ENCODE measurements at places on chromosomes 2 and 18. TPM values are rescaled to one million over a fixed set of nuclear protein-coding genes. Genes with fewer than 3 reads are reported as not detected.

- no peaks in the 10 kb centered on the region for H3K36me3 ChIP-seq
- H3K27ac ChIP-seq = no peak overlapping the region
- H3K27me3 ChIP-seq = no peaks in the 10 kb centered on the region
- H3K4me3 ChIP-seq = no peak overlapping the region
Observed at GRCh38 chr2:34307636-34308035, 708.5 kb upstream of the FAM98A start.

DNA sequence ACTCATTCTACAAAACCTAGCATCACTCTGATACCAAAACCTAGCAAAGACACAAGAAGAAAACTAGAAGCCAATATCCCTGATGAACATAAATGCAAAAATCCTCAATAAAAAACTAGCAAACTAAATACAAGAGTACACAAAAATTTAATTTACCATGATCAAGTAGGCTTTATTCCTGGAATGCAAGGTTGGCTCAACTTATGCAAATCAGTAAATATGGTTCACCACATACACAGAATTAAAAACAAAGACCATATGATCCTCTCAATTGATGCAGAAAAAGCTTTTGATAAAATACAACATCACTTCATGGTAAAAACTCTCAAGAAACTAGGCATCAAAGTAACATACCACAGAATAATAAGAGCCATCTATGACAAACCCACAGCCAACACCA is 188.3 kb downstream of the ETAA1 start:
- H3K27ac ChIP-seq = no peak overlapping the region
- no peaks in the 10 kb centered on the region for H3K27me3 ChIP-seq
- DNase-seq = no peak
- no peaks in the 10 kb centered on the region for H3K36me3 ChIP-seq
- no peak overlapping the region for H3K4me3 ChIP-seq

- no peaks in the 10 kb centered on the region for H3K27me3 ChIP-seq
- no peaks in the 10 kb centered on the region for H3K36me3 ChIP-seq
- H3K4me1 ChIP-seq = no peaks in the 10 kb centered on the region
- DNase-seq = no peak
- H3K27ac ChIP-seq = no peak overlapping the region
Observed at GRCh38 chr18:79438898-79439627, 43.3 kb downstream of the NFATC1 start.

DNA sequence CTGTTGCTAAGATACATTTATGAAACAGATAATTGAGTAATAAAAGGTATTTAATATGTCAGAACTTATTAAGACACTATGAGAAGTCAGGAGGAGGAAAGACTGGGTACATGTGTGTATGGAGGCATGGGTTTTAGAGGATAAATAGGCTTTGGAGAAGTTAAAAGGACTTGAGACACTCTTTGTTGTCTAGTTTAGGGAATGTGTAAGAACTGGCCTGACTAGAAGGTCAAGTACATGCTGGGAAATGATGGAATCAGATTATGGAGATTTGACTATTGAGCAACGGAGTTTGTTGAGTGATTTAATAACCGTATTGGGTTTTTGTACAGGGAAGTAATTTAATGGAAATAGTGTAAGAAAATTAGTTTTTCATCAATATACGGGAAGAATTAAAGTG is 28.2 kb upstream of the SPDYA start:
- H3K4me3 ChIP-seq = no peak overlapping the region
- H3K27me3 ChIP-seq = no peaks in the 10 kb centered on the region
- no peak overlapping the region for H3K27ac ChIP-seq
- H3K36me3 ChIP-seq = peaks cover 39% of the 10 kb centered on the region
- peaks cover 3% of the 10 kb centered on the region for H3K4me1 ChIP-seq

- no peak overlapping the region for H3K27ac ChIP-seq
- no peaks in the 10 kb centered on the region for H3K27me3 ChIP-seq
- no peak for DNase-seq
- no peak overlapping the region for H3K4me3 ChIP-seq
Observed at GRCh38 chr2:178674122-178674521, 133.1 kb downstream of the TTN start.

GRCh38 chr2:106144621-106145331 is 49.3 kb downstream of the UXS1 start:
- H3K4me3 ChIP-seq = no peak overlapping the region
- no peaks in the 10 kb centered on the region for H3K36me3 ChIP-seq
- no peaks in the 10 kb centered on the region for H3K4me1 ChIP-seq

- H3K4me1 ChIP-seq = peaks cover 48% of the 10 kb centered on the region
- no peaks in the 10 kb centered on the region for H3K27me3 ChIP-seq
- no peaks in the 10 kb centered on the region for H3K36me3 ChIP-seq
- peak overlapping the region; percentile 56 for H3K27ac ChIP-seq
- no peak overlapping the region for H3K4me3 ChIP-seq
- no peak for DNase-seq
Observed at GRCh38 chr2:240999873-241000541, 1.6 kb downstream of the SNED1 start.

DNA sequence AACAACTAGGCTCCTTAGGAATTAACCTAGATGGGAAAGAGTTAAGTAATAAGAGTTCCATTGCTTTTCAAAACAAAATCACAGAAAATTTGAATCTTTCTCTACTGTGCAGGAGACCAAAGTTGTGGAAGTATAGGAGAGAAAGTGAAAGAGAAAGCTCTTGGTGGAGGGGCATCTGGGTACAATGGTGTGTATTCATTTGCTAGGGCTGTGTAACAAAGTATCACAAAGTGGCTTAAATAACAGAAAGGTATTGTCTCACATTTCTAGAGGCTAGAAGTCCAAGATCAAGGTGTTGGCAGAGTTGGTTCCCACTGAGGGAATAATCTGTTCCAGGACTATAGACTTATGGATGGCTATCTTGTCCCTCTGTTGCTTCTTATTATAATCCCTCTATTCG is 50.5 kb upstream of the GORASP2 start:
- H3K27ac ChIP-seq = peak overlapping the region; percentile 46
- DNase-seq = no peak
- H3K4me1 ChIP-seq = peaks cover 1% of the 10 kb centered on the region
- no peak overlapping the region for H3K4me3 ChIP-seq

Gene MTERF4
- 17.1 TPM for total RNA-seq

Gene ANKRD30BL
- total RNA-seq = not detected
